GM18507 (cell line): ENCODE measurements at places on chromosomes 16 and 17.
A peak's percentile ranks its signal among the peaks of the same experiment; 100 is the strongest.

- DNase-seq, result no peak
Measured at GRCh38 chr17:47945529-47946508, 4.4 kb downstream of the PNPO start.

GRCh38 chr16:82833378-82833993, 206.7 kb downstream of the CDH13 start:
- DNase-seq, result no peak

DNA sequence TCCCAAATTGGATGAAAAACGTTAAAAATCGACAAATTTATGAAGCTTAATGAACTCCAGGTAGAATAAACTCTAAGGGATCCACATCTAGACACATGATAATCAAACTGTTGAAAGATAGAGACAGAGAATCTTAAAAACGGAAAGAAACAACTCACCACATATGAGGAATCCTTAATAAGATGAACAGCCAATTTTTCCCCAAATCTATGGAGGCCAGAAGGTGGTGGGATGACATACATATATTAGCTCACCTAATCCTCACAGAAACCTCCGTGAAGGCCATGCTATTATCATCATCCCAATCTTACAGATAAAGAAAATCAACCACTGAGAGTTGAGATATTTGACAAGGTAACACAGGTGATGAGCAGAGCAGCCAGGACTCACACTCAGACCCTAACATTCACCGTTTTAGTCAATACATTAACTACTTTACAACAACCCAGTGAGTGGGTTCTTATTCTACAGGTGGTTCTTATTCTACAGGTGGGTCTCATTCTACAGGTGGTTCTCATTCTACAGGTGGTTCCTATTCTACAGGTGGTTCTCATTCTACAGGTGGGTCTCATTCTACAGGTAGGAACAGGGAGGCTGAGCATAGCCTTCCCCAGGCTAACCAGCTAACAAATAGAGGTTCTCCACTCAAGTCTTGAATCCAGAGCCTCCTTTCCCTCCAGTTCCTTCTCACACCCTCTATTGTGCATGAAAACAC, 4.8 kb downstream of the CACNG1 start:
- DNase-seq, result no peak

- DNase-seq, result no peak
Measured at GRCh38 chr17:81090361-81091136, 55.6 kb downstream of the BAIAP2 start.

GRCh38 chr17:76867578-76868175, 527 bp upstream of the MGAT5B start:
- no peak for DNase-seq

- no peak for DNase-seq
Measured at GRCh38 chr16:89958068-89958467, 9.5 kb downstream of the DEF8 start.

DNA sequence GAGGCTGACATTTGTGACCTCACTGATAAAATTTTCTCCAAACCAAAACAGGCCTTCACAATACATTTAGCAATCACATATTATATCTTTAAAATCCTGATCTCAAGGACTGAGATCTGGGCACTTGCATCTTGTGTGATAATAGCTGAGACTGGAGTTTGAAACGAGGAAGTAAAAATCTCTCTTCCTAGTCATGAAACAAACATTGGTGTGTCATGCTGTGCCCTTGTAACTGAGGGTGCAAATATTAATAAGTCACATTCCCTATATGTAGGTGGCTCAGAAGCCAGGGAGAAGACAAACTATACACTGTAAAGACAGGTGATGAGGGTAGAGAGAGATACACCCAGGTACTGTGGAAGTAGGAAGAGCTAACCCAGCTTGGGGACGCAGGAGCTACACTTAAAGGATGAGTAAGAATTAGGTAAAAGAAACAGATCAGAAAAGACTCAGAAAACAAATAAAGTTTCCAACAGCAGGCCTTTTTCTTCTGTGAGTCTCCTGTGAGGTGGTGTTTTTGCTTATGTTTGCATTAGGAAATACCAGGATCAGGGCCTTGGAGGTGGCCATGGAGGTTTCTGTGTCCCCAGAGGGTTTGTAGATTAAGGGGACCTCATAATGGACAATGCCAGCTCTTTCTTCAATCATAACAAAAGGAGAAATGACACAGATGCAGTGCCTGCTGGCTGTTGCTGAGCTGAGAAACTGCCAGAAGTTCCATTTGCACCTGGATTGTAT, 335.7 kb downstream of the GRIN2A start:
- no peak for DNase-seq

- DNase-seq, result no peak
Measured at GRCh38 chr16:53147500-53148065, 92.8 kb downstream of the CHD9 start.

DNA sequence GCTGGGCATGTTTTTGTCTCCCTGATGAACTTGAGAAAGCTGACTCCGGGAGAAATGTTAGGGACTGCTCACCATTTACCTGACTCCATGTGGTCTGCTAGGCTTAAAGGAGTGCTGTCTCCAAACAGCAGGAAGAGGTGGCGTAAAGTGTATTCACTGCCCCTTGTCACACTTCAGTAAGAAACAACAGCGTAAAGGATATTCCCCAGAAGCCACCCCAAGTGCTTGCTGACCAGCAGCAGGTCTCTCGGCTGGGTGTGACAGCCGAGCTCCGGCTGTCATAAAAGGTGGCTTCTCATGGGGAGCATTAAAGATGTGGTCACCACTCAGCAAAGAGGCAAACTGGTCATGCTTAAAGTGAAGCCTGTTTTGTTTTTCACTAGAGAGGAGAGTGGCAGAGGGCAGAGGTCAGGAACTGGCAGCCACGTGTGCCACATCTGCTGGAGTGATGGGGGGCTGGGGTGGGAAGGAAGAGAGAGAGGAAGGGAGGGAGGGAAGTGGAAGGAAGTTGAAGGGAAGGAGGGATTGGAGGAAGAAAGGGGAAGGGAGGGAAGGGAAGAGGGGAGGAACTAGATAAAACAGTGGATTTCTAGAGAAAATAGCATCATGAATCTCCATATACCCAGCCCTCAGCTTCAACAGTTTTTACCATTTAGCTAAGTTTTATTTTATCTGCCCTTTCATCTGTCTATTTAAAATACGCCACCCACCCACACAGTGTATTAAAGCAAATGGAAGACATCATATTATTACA, 119.3 kb downstream of the CLEC16A start:
- DNase-seq, result no peak

DNA sequence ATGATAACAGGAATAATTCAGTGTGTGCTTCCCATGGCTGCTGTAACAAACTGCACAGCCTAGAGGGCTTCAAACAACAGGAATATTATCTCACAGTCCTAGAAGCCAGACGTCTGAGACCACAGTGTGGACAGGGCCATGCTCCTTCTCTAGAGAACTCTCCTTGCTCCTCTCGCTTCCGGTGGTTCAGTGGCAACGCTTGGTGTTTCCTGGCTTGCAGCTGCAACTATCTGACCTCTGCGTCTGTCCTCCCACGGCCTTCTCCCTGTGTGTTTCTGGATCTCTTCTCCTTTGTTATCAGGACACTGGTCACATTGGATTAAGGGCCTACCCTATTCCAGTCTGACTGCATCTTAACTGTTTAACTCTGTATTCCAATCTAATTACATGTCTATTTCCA, 414.3 kb downstream of the MAF start:
- DNase-seq, result no peak

- DNase-seq, result no peak
Measured at GRCh38 chr17:7346761-7347614, 5.0 kb upstream of the KCTD11 start.

GRCh38 chr16:75112734-75113491, 3.7 kb downstream of the LDHD start:
- no peak for DNase-seq

DNA sequence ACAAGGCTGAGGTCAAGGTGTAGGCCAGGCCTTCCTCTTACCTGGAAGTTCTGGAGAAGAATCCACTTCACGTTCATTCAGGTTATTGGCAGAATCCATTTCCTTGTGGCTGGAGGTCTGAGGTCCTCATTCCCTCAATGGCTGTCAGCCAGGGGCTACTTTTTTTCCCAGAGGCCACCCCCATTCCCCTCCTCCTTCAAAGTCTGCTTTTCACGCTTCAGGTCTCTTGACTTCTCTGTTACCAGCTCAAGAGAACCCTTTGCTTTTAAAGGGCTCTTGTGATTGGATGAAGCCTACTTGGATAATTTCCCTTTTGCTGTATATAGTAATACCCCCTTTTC, 55.1 kb upstream of the LGALS9 start:
- no peak for DNase-seq

GRCh38 chr17:28746611-28747050, 2.8 kb downstream of the TRAF4 start:
- no peak for DNase-seq

DNA sequence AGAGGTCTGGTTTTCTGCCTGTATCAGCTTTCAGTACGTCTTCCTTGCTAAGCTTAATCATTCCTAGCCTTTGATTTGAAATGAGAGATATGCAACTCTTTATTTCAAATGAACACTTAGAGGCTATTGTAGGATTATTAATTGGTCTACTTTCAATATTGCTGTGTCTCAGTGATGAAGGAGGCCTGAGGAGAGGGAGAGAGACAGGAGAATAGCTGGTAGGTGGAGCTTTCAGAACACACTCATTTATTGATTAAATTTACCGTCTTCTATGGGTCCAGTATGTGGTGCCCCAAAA, 187.0 kb downstream of the BCAS3 start:
- DNase-seq, result no peak

- DNase-seq, result no peak
Measured at GRCh38 chr16:23710008-23710407, 3.0 kb downstream of the ERN2 start.

DNA sequence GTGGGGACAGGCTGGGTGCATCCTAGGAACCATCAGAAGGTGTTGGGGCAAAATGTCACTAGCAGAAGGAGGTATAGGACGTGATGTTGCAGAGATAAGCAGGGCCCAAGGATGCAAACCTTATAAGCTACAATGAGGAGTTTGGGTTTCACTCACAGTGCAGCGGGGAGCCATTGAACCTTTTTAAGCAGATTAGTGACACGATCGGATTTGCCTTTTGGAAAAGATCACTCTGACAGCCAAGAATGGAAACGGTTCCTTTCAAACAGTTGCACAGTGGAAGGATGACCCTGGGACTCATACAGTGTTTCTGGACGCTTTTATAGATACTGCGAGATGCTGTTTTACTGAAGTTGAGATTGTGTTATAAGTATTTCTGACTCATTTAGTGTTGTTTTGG, 131.8 kb upstream of the CACNG3 start:
- DNase-seq, result no peak

DNA sequence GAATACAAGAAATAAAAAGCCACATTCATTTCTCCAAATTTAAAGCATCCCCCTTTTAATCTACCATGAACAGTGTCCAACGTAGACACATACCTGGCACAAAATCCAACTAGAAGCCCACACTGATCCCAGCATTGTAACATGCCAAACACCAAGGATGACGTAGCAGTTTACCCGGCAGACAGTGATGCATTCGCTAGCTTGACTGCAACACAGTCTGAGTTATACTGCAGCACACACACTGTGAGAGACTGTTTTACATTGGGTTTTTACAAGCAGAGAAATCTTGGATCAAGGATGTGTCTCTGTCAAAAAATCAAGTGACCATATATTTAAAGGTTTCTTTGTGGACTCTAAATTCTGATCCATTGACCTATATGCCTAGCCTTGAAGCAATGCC, 74.5 kb upstream of the C17orf78 start:
- DNase-seq, result no peak

- no peak for DNase-seq
Measured at GRCh38 chr16:972316-973002, 1.7 kb upstream of the LMF1 start.

- no peak for DNase-seq
Measured at GRCh38 chr17:50386510-50386909, 10.8 kb downstream of the LRRC59 start.

DNA sequence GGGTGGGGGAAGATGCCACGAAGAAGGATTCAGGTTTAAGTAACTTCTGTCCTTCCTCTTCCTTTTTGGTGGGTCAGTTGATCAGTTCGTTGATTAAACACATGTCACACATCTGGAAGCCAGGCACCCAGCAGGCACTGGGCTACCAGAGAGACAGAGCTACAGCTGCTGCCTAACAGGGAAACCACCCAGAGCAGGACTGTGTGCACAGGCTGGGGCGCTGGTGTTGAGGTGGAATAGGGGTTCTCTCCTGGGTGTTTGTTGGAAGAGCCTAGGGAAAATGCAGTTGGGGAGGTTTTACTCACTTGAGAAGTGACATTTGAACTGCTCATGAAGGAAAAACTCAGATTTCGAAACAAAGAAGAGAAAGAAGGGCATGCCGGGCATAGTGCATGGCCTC, 152.4 kb downstream of the IRX5 start:
- DNase-seq, result no peak

- no peak for DNase-seq
Measured at GRCh38 chr17:46851029-46851741, at the start of gene WNT9B. Gene WNT9B (plus strand): TSS chr17:46851583. CDS start chr17:46851639, 56 bp downstream.

- DNase-seq, result no peak
Measured at GRCh38 chr16:19860166-19861041, 24.2 kb downstream of the GPRC5B start.

DNA sequence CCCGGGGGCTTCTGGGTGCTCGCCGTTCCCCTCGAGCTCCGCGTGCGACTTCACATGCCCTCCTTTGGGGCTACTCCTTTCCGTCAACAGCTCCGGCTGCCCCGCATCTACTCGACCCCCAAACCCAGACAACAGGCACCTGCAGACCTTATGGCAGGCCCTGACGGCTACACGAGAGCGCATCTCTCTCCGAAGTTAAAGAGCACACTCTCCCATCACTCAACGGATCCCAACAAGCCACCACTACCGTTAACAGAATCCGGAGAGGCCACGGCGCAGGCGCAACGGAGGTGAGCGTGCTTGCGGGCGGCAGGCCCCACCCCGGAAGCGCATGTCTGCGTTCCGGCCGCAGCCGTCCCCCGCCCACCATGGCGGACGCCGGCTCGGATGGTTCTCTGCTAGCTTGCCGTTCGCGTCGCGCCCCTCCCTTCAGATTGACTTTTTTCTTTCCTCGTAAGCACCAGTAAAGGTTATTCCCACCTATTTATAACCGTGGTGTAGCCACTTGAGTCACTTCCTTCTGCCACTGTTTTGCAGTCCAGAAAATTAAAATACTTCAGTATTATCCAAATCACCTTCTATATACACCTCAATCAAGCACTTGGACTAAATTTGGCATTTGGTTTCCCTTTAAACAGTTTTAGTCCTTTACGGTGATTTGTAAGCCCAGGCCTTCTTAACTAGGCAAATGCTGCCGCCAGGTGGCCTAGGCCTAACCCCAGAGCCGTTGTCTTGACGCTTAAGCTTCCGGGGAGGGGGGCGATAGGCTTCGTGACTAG, at the start of gene POLG2:
TSS of gene POLG2 (minus strand) at position 269 of the 779 bp plus-strand sequence. CDS start at position 183, 86 bp downstream.
- peak; percentile 87 for DNase-seq
